Esophagus squamous epithelium (tissue), 5 donors: ENCODE measurements at places on chromosomes 6 and 20. TPM values are rescaled to one million over a fixed set of nuclear protein-coding genes. Genes with fewer than 3 reads are reported as not detected.
A peak's percentile ranks its signal among the peaks of the same experiment; 100 is the strongest.

Gene HMGCLL1
- not detected for total RNA-seq

Gene WFDC6
- not detected for total RNA-seq

Gene ASXL1
- 19.1 TPM for total RNA-seq

Gene GGTLC1
- not detected for total RNA-seq

Gene PHIP
- total RNA-seq, result 24.0 TPM

- no peaks in the 10 kb centered on the region for H3K27me3 ChIP-seq
- no peak for DNase-seq
- no peak overlapping the region for H3K27ac ChIP-seq
- no peak overlapping the region for H3K4me3 ChIP-seq
- H3K4me1 ChIP-seq, result no peaks in the 10 kb centered on the region
- H3K36me3 ChIP-seq, result peaks cover 76% of the 10 kb centered on the region
These were observed 98.2 kb downstream of the IRF4 start for GRCh38 chr6:489762-490161.

- DNase-seq, result peak; percentile 37
- H3K4me1 ChIP-seq, result peaks cover 28% of the 10 kb centered on the region
- peak overlapping the region; percentile 97 for H3K27ac ChIP-seq
- no peaks in the 10 kb centered on the region for H3K27me3 ChIP-seq
These were observed 1.3 kb downstream of the PXT1 start for GRCh38 chr6:36441307-36441894.

- peak overlapping the region; percentile 53 for H3K4me3 ChIP-seq
- no peaks in the 10 kb centered on the region for H3K27me3 ChIP-seq
- peaks cover 57% of the 10 kb centered on the region for H3K36me3 ChIP-seq
These were observed 20.9 kb downstream of the DEF6 start for GRCh38 chr6:35318196-35319171.

DNA sequence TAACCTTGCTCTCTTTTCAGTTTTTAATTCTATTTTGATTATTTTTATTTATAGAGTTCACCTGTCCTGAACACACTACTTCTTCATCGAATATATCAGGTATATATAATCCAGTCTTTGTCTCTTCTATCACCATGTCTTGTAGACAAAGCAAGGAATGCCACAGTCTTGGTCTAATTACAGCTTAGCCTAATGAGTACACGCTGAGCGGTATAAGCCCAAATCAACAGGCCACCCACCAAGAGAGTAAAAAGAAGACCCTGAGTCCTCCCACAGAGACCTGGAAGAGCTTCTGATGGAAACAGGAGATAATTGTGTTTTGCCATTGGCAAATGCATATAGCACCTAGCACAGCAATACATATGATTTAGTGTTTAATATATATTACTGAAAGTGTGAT, 68.7 kb upstream of the TCF21 start:
- no peaks in the 10 kb centered on the region for H3K36me3 ChIP-seq
- no peak overlapping the region for H3K4me3 ChIP-seq
- no peak overlapping the region for H3K27ac ChIP-seq
- no peak for DNase-seq
- H3K27me3 ChIP-seq, result no peaks in the 10 kb centered on the region
- H3K4me1 ChIP-seq, result no peaks in the 10 kb centered on the region

DNA sequence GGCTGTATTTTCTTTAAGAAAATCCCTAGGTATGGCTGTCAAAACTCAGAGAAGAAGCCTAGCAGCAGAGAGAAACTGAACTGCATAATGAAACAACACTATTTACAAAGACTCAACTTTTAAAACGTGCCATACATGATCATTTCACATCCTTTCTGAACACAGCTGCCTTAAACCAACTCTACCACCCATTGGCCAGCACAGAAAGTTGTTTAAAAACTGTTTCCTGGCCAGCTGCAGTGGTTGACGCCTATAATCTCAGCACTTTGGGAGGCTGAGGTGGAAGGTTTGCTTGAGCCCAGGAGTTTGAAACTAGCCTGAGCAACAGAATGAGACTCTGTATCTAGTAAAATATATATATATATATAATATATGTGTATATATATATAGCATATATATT, 336.4 kb upstream of the SOX4 start:
- no peak overlapping the region for H3K27ac ChIP-seq
- DNase-seq, result no peak
- no peaks in the 10 kb centered on the region for H3K27me3 ChIP-seq
- no peaks in the 10 kb centered on the region for H3K4me1 ChIP-seq

GRCh38 chr6:144574796-144575195, 289.7 kb downstream of the UTRN start:
- H3K27ac ChIP-seq, result no peak overlapping the region
- DNase-seq, result no peak
- no peaks in the 10 kb centered on the region for H3K27me3 ChIP-seq
- no peaks in the 10 kb centered on the region for H3K4me1 ChIP-seq

- DNase-seq, result no peak
- peaks cover 15% of the 10 kb centered on the region for H3K4me1 ChIP-seq
- H3K27me3 ChIP-seq, result no peaks in the 10 kb centered on the region
- H3K4me3 ChIP-seq, result no peak overlapping the region
These were observed 95.5 kb downstream of the GJA10 start for GRCh38 chr6:89989742-89990141.

GRCh38 chr6:160348223-160349019, at the start of gene SLC22A3:
Gene SLC22A3 (plus strand): TSS chr6:160348378. CDS start chr6:160348420, 42 bp downstream.
- no peak for DNase-seq
- H3K27ac ChIP-seq, result peak within 1 kb of the TSS; percentile 87
- H3K27me3 ChIP-seq, result peaks cover 32% of the 10 kb centered on the region
- H3K4me3 ChIP-seq, result peak within 1 kb of the TSS; percentile 72

DNA sequence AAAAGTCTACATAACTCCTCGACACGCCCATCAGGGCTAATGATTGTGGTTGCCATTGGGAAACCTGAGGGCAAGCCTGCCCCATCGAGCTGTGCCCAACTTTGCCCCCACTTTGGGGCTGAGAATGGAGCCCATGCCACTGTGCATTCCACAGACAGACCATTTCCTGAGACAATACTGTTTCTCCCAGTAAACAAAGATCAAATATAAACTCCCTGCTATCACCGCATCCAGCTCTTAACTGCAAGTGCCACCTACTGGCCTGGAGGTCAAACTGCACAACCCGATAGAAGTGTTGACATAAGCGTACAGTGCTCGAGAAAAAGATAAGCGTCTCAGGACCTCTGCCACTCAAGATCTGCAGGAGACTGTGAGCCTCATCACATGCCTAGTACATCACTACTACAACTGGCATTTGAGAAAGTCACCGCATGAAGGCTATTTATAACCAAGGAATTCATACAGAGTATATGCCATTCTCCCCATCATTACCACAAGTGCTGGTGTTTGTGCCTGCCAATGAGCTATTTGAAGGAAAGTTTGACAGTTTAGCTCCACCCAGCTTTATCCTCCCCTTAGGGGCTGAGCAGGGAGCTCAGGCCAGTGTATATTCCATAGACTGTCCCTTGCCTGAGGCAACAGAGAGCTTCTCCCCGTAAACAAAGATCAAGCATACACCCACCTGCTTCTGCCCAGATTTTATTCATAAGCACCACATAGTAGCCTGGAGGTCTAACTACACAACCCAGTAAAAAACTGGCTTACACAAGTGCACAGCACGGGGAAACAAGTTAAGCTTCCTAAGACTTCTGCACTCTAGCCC, 4.5 kb upstream of the DEFB126 start:
- no peak overlapping the region for H3K27ac ChIP-seq
- no peak for DNase-seq

- H3K27me3 ChIP-seq, result no peaks in the 10 kb centered on the region
- no peaks in the 10 kb centered on the region for H3K4me1 ChIP-seq
- no peak overlapping the region for H3K4me3 ChIP-seq
- DNase-seq, result no peak
- no peaks in the 10 kb centered on the region for H3K36me3 ChIP-seq
These were observed 211.7 kb upstream of the CST7 start for GRCh38 chr20:24737212-24737850.

GRCh38 chr20:25084626-25085187, 2.8 kb upstream of the VSX1 start:
- no peak overlapping the region for H3K27ac ChIP-seq
- H3K27me3 ChIP-seq, result peaks cover 97% of the 10 kb centered on the region
- H3K4me3 ChIP-seq, result no peak overlapping the region
- H3K4me1 ChIP-seq, result peaks cover 8% of the 10 kb centered on the region

DNA sequence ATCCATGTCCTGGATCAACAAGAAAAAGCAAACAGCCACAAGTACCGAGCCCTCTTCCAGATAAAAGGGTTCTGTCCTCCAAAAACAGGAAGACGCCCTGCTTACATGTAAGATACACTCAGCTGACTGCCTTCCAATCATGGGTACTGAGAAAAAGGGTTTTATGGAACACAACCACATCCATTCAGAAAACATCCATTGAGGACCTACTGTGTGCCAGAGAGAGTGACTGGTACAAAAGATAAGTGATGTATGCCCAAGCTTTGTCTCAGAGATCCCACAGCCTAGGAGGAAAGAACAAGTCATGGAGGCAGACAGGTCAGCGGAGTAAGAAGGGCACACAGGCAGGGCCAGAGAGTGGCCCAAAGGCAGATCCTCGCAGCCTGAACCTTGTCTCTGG, 94.8 kb upstream of the SSTR4 start:
- DNase-seq, result no peak
- H3K4me3 ChIP-seq, result no peak overlapping the region
- H3K27me3 ChIP-seq, result peaks cover 4% of the 10 kb centered on the region

- H3K4me3 ChIP-seq, result no peak overlapping the region
- H3K4me1 ChIP-seq, result no peaks in the 10 kb centered on the region
- no peak for DNase-seq
These were observed 177.8 kb downstream of the VEGFA start for GRCh38 chr6:43947860-43948259.
